ENCODE measurements at places on chromosomes 3 and 15. TPM values are rescaled to one million over a fixed set of nuclear protein-coding genes. Genes with fewer than 3 reads are reported as not detected.

The GATA2 gene
- total RNA-seq, result 56.0 TPM

The CCR8 gene
- not detected for total RNA-seq

The UNC45A gene
- 73.5 TPM for total RNA-seq

The GUCA1C gene
- total RNA-seq, result not detected

DNA sequence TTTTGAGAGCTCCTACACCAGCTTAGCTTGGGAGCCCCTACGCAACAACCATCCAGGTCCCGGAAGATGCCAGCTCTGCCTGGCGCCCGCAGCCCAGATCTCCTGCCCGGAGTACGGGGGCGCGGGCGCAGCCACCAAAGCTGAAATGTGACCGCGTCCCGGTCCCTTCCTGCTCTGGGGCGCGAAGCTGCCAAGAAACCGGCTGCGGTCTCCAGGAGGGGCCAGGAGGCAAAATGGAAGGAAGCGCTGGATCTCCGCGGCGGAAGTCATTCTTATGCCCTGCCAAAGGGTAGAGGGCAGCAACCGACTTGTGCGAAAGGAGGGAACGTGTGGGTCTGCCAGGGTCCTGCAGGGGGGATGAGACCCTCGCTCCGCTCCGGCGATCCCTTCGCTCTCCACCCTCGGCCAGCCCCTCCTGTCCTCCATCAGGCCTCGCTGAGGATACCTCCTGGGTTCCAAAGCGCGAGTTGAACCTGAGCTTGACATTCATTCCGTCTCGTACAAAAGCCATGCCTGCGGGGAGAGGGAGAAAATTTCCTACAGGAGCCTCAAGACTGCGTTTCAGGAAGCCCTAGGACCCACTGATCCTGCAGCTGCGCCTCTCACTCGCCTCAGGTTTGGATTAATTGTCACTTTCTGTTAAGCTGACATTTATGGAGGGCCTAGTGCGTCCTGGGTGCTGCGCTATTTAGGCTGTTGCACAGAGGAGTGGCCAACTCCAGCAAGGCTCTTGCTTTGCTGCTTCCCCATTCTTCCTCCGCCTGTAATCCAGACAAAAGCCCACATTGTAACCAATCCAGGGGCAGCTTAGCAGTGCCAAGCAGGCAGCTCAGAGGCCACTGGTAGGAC lies 98.3 kb upstream of the VGLL3 start:
- peak overlapping the region; percentile 94 for H3K27ac ChIP-seq
- no peaks in the 10 kb centered on the region for H3K36me3 ChIP-seq
- H3K27me3 ChIP-seq, result no peaks in the 10 kb centered on the region
- H3K4me1 ChIP-seq, result peaks cover 8% of the 10 kb centered on the region
- H3K4me3 ChIP-seq, result peak overlapping the region; percentile 77

DNA sequence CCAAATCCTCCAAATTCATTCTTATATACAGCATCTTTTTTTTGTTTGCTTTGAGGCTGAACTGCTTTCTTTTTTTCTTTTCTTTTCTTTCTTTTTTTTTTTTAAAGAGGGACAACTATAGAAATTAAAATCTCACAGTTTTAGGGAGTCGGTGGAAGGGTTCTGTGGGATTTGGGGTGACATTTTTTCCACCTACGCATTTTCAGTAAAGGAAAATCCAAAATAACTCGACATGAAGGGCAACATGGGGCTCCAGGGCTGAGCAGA lies 3.0 kb upstream of the FEZF2 start:
- no peaks in the 10 kb centered on the region for H3K36me3 ChIP-seq
- peaks cover 8% of the 10 kb centered on the region for H3K4me1 ChIP-seq
- no peak overlapping the region for H3K4me3 ChIP-seq
- H3K27ac ChIP-seq, result no peak overlapping the region
- H3K27me3 ChIP-seq, result peaks cover 10% of the 10 kb centered on the region

DNA sequence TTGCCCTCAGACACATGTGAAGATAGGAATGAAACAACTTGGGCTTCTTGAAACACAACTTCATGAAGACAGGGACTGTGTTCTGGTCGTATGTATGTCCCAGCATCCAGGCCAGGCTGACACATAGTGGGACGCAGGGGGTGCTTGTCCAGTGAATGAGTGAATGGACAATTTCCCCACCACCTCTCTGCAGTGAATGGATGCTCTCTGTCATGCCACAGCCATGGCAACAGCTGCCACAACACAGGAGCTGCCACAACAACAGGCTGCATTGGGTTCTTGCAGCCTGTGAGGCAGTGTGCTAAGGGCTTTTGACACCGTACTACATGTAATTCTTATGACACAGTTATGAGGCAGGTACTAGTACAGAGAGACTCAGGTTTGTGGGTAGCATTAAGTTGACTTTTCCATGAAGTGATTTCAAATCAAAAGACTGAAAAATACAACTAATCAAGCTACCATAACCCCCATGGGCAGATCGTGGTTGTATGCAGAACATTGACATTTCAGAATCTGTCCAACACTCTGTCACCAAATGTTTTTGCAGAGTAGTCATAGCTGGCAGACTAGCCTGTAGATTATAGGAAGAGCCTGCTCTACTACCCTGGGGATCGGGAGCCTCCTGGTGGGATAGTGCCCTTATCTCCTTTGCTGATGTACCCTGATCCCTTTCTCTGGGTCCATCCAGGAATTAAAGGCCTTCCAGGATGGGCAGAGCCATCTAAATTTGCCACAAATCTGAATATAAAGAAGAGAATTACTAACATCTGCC lies 40.8 kb downstream of the CLSTN2 start:
- H3K27ac ChIP-seq, result no peak overlapping the region
- H3K4me3 ChIP-seq, result no peak overlapping the region

GRCh38 chr3:69063636-69064035 lies 11.5 kb upstream of the TMF1 start:
- no peaks in the 10 kb centered on the region for H3K4me1 ChIP-seq
- no peak overlapping the region for H3K27ac ChIP-seq
- DNase-seq, result no peak
- H3K27me3 ChIP-seq, result no peaks in the 10 kb centered on the region

DNA sequence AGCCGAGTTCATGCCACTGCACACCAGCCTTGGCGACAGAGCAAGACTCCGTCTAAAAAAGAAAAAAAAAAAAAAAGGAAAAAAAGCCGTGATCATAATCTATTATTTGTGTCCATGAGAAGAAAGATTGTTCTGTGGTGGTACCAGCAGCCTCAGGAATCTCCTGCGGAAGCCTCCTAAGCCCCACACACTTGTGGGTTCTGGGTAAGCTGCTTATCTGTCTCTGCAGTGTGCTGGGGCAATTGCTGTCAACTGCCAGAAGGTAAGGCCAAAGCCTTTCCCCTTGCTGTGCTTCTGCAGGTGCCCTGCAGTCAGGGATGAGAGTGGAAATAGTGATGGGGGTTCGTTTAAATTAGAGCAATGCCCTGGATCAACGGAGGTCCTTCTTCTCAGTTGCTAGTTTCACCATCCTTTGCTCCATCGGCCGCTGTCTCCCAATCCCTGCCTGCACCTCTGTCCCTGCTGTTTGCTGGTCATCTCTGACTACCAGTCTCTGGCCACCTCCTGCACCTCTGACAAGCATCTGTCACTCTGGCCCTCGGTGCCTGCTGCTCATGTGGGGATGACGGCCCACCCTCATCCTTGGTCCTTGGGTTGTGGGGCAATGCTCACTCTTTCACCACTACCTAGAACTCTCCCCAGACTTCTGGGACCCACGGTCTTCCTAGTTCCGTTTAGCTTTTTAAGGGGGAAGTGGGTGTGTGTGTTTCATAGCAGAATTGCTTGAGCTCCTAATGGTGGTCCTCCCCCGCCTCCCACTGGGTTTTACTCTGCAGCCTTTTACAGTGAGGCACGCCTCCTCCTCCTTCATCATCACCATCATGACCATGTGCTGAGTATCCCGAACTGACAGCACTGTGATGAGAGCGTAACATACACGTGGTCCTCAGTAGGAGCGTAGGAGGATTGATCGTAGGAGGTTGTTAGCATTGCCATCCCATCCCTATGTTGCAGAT lies 25.5 kb downstream of the CHRD start:
- no peak overlapping the region for H3K27ac ChIP-seq
- no peaks in the 10 kb centered on the region for H3K4me1 ChIP-seq
- no peak for DNase-seq

DNA sequence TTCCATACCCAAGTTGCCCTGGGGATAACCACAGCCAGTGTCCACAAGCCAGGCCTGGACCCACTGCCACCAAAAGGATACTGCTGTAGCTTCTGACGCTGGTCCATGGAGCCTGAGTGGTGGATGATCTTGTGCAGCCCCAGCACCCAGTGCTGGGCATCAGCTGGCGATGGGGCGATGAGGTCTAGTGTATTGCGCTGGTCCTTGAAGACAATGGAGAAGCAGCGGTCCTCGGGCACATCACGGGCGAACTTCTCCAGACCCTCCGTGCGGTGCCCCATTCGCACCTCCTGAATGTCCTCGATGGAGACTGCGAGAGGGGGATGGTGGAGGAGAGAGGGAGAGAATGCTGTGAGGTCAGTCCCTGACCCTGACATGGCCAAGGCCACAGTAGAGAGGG lies 13.0 kb downstream of the PLCD1 start:
- no peak for DNase-seq
- no peaks in the 10 kb centered on the region for H3K4me1 ChIP-seq
- peaks cover 52% of the 10 kb centered on the region for H3K36me3 ChIP-seq
- no peak overlapping the region for H3K27ac ChIP-seq

DNA sequence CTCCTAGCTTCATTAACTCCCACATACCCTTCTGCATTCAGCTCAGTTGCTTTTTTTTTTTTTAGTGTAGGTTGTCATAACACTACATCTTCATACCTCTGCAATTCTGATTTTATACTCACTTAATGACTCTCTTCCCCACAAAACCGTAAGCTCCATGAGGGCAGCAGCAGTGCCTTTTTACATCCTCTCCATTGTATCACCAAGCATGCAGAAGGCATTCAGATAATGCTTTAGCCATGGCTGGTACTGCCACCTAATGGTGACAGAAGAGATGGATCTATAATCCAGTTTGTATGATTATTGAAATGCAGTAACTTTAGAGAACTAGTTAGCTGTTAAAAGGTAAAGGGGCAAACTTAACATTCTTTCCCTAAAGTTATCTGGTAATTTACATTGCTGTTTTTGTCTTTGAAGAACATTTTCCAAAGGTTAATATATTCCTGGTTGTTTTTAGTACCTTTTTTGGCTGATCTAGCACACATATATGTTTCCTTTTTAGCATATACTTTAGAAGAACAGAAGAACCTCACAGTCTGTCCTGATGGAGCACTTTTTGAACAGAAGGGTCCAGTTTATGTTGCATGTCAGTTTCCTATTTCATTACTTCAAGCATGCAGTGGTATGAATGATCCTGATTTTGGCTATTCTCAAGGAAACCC lies 36.8 kb downstream of the ATP1B3 start:
- DNase-seq, result no peak
- H3K4me1 ChIP-seq, result no peaks in the 10 kb centered on the region
- no peaks in the 10 kb centered on the region for H3K27me3 ChIP-seq
- peaks cover 19% of the 10 kb centered on the region for H3K36me3 ChIP-seq

GRCh38 chr3:89787485-89787884 lies 680.1 kb downstream of the EPHA3 start:
- no peaks in the 10 kb centered on the region for H3K36me3 ChIP-seq
- no peak overlapping the region for H3K27ac ChIP-seq
- no peak overlapping the region for H3K4me3 ChIP-seq
- H3K27me3 ChIP-seq, result no peaks in the 10 kb centered on the region
- H3K4me1 ChIP-seq, result no peaks in the 10 kb centered on the region
- no peak for DNase-seq

DNA sequence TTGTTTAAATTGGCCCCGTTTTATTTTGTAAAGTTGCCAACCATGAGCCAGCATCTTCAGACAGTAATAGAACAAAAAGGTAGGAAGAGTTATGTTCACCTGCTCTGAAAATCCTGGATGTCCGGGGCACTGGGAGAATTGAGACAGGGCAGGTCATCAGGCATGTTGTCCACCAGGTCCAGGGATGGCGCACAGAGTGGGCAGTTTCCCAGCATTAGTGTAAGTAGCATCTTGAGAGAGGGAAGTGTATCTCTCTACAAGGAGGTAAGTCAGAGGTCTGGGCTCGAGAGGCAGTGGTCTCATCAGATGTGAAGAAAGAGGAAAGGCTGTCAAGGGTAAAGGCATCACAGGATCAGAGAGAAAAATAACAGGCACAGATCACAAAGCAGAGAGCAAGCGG lies 339.4 kb downstream of the CLSTN2 start:
- DNase-seq, result no peak
- H3K4me1 ChIP-seq, result no peaks in the 10 kb centered on the region
- H3K4me3 ChIP-seq, result no peak overlapping the region
- no peaks in the 10 kb centered on the region for H3K27me3 ChIP-seq

DNA sequence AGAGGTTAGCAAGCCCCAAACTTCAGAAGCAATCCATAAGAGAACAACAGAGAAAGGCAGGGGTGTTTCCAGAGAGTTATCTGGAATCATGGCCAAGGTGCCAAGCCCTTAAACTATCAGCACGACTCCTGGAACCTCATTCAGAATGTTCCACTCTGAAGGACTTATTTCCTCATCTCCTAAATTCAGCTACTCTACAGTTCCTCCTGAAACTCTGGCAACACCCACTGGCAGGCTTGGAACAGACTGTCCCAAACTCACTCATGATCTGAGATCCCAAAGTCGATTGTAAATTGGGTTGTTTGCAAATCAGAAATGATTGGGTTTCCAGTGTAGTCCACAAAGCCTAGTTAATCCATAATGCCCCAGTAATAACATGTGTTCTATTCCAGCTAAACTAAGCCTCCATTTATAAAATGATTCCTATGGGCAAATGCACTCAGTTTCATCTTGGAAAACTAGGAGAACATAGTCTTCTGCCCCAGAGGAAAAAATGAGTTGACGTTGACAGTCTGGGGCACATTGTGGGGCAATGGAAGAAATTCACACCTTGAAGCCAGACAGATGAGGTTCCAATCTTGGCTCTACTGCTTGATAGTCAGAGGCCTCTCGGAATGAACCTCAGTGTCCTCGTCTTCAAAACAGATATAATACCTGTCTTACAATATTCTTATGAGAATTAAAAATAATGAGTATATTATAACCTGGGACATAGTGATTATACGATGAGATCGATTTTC lies 65.9 kb downstream of the SLCO2A1 start:
- H3K4me1 ChIP-seq, result no peaks in the 10 kb centered on the region
- no peak for DNase-seq
- H3K4me3 ChIP-seq, result no peak overlapping the region
- no peak overlapping the region for H3K27ac ChIP-seq

- peak; percentile 78 for DNase-seq
- peak overlapping the region; percentile 80 for H3K4me3 ChIP-seq
- H3K36me3 ChIP-seq, result no peaks in the 10 kb centered on the region
- H3K27ac ChIP-seq, result peak overlapping the region; percentile 87
These were observed 1.4 kb downstream of the DVL3 start for GRCh38 chr3:184156522-184156955.

DNA sequence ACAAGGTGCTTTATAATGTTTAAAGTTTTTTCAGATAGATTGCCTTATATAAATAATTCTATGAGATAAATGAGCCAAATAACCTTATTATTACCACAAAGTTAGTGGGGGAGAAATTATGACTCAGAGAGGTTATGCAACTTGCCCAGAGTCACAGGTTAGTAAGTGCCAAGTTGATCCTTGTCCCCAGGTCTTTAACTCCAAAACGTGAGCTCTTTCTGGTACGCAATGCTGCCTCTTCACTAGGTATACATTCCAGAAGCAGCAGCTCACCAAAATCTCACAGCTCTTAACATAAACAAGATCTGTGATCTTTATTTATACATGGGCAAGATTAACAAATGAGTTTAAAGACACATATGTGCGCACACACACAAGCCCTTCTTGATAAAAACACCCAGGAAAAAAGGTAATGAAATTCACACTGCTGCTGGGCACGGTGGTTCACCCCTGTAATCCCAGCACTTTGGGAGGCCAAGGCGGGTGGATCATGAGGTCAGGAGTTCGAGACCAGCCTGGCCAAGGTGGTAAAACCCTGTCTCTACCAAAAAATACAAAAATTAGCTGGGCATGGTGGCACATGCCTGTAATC lies 59.8 kb upstream of the NR2F2 start:
- no peaks in the 10 kb centered on the region for H3K27me3 ChIP-seq
- no peak for DNase-seq
- H3K4me1 ChIP-seq, result no peaks in the 10 kb centered on the region
- H3K27ac ChIP-seq, result no peak overlapping the region
- no peak overlapping the region for H3K4me3 ChIP-seq
